ENCODE measurements at places on chromosomes 3 and 15.
A peak's percentile ranks its signal among the peaks of the same experiment; 100 is the strongest.

GRCh38 chr3:112041321-112041720 is 6.8 kb downstream of the TMPRSS7 start:
- no peak for DNase-seq

GRCh38 chr15:55235546-55236036 is 38.9 kb upstream of the RSL24D1 start:
- DNase-seq, result no peak

DNA sequence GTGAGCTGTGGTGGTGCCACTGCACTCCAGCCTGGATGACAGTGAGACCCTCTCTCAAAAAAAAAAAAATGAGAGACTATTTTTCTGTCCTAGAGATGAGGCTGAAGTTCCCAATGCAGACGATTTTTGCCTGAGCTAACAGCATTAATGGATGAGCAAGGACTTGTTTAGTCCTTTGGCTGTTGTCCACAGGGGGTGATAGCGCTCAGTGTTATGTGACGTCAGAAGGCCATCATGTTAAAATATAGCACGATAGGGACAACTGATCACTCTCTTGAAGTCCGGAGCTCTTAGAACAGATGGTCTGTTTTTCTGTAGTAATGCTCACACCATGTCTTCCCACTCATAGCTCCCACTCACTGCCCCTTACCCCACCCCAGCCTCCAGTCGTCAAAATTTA is 6.8 kb downstream of the TRNT1 start:
- DNase-seq, result no peak

- DNase-seq, result peak; percentile 12
These were observed 75.2 kb upstream of the ACAD9 start for GRCh38 chr3:128804017-128804810.

DNA sequence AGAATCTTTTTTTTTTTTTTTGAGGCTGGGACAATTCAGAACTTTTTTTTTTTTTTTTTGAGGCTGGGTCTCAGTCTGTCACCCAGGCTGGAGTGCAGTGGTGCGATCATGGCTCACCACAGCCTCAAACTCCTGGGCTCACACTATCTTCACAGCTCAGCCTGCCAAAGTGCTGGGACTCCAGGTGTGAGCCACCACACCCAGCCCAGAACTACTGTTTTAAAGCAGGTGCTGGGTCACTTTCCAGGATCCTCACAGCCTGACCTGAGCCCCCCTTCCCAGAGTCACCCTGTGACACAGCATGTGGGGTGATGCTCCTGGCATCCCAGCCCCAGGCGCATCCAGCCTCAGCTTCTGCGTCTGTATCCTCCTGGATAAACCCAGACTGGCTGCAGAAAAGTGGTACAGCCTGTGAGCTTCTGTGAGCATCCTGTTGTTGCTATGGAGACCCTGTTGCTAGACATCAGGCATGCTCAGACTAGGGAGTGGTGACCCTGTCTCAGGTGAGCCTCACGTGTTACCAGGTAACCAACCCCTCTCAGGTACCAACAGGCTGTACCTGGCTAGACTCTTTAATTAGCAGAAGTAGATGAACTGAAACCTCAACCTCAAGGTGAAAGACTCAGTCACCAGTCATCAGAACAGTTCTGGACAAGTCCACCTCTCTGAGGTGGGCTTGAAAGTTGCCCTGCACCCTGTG is 15.0 kb downstream of the KLF13 start:
- DNase-seq, result no peak

- peak; percentile 84 for DNase-seq
These were observed at the start of gene TMCC1 for GRCh38 chr3:129893581-129894070. Gene TMCC1, minus strand, starts transcription at chr3:129893711.

DNA sequence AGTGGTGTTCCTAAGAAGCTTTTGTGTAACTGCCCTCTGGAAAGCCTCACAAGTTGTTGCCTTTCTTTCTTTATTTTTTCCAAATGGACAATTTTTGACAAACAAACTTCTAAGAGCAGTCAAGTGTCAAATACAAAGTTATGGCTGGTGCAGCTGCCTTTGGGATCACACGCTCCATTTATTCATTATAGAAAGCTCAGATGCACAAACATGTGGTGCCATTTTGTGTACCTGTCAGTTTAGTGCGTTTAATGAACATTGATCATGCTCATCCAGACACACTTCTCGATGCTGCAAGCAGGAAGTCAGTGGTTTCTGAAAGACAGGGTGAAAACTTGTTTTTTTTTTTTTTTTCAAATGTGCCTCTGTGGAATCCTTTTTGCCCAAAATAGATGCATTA is 324.5 kb downstream of the CNTN4 start:
- no peak for DNase-seq

GRCh38 chr3:141963301-141963700 is 86.9 kb downstream of the ATP1B3 start:
- no peak for DNase-seq
